ENCODE measurements at places on chromosomes 3 and 15.

DNA sequence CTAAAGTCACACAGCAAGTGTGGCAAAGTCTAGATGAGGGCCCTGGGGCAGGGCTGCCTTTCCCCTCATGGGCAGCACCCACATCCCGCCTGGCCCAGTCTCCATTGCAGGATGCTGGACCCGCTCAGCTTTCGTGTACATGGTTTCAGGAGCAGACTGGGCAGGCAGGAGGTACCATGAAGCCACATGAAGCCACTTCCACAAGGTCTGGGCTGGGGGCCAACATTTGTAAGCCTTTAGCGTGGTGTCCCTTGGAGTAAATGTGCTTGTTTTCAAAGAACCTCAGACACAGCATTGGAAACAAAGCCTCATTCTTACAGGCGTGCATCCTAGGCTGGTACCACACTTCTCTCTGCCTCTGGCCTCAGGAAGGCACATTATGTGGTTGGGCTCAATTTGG, 34.5 kb downstream of the UMPS start:
- DNase-seq = no peak

DNA sequence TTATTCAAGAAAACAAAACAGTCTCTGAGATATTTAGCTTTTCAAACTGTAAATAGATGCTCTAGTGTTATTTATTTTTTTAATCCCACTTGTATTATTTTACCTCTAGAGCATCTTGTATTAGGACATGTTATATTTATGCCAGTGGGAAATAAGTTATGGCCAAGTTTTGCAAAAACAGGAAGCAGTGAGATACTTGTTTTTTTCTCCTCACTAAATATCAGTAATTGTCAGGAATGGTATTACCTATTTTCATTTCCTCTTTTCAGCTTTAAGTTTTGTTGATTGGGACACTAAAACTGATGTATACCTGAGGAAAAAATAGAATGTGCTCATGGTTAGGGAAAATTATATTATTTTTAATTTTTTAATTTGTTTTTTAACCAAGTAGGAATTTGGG, 8.6 kb upstream of the IL20RB start:
- no peak for DNase-seq

DNA sequence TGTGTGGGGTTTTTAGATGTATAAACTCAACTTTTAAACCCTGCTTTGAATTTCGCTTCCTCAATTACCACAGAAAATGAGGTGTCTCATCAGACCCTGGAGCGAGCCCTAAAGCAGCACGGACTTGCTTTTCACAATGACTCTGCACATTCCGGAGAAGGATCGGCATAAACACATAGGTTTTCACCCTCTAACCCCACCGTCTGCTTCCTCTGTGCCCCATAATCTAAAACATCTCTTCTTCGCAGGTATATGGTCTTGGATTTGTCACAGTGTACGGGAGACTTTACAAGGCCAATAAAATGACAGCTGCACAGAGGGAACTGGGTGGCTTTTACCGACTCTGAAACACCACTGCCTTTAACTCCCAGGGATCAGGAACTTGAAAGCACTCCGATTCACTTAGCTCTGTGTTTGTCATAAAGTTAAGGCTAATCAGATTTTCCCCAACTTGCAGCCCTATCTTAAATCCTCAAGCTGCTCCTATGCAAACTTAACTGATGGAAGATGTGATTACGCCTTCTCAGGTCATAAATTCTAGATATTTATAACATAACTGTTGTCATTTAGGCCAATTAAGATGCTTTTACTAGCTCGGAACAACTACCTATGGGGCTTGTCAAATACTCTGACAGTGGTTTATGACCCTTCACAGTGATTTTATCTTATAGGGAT, 133.4 kb upstream of the WNT5A start:
- DNase-seq = no peak

- DNase-seq = no peak
Observed at GRCh38 chr3:104553121-104553520, 813.6 kb upstream of the ALCAM start.

DNA sequence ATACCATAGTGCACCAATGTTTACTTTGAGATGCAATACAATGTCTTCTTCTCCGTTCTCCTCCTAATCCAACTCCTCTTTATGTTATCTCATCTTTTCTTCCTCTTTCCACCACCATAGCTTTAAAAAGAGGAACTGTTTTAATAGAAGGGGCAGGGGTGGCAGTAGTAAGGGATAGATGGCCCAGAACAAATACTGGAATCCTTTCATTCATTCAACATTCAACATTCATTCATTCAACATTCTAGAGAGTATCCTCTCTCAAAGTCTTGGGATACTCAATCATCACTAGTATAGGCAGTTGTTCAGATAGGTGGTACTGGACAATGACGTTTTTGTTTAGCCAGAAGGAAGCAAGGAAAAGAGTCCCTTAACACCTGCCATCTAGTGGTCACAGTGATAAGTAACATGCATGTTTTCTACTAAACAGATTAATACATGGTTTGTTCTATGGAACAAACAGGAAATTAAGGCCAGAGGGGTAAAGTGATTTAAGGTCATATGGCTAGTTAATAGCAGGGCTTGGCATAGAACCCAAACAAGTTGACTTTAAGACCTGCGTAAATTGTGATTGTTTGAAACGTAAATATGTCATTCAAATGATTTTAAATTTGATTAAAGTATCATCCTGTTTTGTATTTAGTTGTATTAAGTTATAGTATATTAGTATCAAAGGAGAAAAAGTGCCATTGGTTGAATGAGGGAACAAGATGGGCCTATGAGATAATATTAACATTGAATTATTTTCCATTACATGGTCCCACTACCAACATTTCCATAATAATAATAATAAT, 26.9 kb upstream of the EHHADH start:
- DNase-seq = peak; percentile 69

GRCh38 chr3:179488213-179488612, 36.9 kb upstream of the GNB4 start:
- DNase-seq = no peak

DNA sequence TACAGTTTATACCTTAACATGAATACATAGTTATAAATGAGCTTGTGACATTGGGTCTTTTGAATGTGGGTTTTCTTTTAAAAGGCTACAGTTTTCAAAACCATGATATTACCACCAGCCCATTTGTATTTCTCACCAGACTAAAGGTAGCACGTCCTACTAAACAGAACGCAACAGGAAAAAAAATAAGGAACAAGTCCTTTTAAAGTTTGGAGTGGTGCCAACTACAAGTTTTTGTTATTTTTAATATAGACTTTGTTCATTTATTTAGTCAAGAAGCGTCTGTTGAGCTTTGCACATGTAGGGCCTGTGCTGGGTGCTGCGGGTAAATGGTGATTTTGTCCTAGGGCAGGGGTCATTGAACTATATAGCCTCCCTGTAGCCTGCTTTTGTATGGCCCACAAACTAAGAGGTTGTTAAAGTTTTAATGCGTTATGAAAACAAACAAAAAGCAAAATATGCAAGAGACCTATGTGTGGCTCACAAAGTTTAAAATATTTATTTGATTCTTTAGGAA, 164.4 kb downstream of the GHSR start:
- no peak for DNase-seq

Measured in renal cortical epithelial cell (primary cell).